ENCODE measurements at places on chromosomes 13 and 19.
A peak's percentile ranks its signal among the peaks of the same experiment; 100 is the strongest.

GRCh38 chr19:15238639-15239155 lies 6.4 kb upstream of the EPHX3 start:
- DNase-seq: no peak

GRCh38 chr19:5006201-5006600 lies 37.3 kb downstream of the KDM4B start:
- no peak for DNase-seq

DNA sequence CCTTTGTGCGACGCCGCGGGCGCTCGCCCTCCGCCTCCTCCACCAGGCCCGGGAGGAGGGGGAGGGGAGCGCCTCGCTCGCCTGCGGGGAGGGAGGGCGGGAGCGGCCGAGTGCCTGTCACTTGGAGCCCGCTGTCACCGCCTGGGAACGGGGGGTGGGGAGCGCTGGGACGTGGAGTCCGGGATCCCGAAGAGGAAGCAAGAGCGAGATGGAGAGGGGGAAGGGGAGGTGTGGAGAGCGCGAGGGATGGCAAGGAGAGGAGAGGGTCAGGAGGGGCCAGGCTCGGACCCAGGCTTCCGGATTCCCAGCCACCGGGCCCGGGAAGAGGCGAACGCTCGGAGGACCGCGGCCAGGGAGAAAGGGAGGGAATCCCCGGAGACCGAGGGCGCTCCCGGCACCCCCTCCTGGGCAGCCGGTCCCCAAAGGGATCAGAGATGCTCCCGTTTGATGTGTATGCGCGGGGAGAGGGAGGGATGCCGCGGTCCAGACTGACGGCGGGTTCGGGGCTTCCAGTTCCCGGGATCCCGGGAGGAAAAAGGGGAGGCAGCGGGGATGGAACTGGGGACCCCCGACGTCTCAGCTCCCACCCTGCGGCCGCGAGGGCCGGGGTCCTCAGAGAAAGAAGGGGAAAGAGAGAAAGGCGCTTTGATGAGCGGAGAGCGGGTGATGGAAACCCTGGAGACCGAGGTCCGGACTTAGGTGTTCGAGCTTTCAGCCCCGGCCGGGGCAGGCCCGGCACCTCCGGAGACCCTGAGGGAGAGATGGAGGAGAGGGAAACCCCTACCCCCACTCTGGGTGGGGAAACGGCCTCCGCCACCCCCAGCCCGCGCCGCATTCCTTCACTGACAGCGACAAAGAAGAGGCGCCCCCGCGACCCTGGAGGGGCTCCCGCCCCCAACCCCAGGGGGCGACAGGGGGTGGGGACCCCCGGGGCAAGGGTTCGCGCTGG lies 4.7 kb upstream of the DPF1 start:
- DNase-seq: peak; percentile 55

- no peak for DNase-seq
Measured at GRCh38 chr19:35015270-35015953, 14.9 kb upstream of the SCN1B start.

DNA sequence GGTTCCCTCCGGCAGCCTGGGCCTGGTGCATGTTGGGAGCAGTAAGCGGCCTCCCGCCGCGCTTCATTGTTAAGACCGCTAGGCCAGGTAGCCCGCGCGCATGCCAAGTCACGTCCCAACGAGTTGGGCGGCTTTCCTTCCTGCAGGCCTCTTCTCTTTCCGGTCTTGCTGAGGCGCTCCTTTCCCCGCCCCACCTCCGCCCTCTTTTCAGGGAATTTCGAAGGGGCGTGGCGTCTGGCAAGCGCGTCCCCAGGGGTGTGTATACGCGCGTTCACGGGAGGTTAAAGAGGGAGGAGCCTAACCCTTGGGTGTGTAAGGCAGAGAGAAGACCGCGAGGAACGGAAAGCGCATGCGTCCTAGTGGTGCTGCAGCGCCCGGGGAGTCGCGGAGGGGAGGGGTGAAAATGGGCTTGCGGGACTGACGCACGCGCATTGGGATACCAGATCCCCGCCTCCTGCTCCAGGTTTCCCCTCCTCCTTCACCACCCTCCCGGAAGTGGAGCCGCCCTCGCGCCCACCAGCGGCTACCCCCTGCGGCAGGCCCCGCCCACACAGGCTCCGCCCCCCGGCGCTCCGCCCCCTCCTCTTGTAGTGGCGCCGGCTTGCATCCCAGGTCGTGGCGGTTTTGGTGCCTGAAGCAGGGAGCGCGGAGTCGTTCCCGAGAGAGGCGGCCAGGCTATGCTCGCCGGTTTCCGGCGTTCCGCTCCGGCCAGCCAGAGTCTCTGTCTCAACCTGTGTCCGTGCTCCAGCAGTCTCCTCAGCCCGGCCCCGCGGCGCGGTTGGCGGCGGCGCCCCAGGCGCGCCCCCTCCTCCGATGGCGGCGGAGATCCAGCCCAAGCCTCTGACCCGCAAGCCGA lies at the start of gene WDFY2:
WDFY2 (plus strand) TSS at position 588 of the 856 bp plus-strand sequence; CDS start at position 814, 226 bp downstream.
- DNase-seq: peak; percentile 92

DNA sequence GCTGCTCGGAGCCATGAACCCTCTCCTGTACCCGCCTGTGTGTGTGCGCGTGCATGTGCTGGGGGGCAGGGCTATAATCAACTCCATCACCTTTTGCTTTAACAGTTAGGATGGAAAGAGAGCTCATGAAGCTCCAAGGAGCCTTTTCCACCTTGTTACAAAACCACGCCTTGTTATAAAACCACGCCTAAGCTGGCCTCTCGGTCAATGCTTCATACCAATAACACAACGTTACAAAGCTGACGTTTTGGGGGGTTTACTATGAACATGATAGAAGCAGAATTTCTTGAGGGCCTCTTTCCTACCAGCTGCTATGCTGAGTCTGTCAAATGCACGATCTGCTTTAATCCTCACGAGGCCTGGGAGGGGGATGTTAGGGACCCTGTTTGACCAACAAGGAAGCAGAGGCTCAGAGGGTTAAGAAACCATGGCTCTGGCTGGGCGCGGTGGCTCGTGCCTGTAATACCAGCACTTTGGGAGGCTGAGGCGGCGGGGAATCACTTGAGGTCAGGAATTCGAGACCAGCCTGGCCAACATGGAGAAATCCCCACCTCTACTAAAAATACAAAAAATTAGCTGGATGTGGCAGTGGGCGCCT lies 11.9 kb downstream of the CAPS start:
- no peak for DNase-seq

GRCh38 chr19:7988307-7988706 lies 17.1 kb downstream of the ELAVL1 start:
- DNase-seq: no peak

DNA sequence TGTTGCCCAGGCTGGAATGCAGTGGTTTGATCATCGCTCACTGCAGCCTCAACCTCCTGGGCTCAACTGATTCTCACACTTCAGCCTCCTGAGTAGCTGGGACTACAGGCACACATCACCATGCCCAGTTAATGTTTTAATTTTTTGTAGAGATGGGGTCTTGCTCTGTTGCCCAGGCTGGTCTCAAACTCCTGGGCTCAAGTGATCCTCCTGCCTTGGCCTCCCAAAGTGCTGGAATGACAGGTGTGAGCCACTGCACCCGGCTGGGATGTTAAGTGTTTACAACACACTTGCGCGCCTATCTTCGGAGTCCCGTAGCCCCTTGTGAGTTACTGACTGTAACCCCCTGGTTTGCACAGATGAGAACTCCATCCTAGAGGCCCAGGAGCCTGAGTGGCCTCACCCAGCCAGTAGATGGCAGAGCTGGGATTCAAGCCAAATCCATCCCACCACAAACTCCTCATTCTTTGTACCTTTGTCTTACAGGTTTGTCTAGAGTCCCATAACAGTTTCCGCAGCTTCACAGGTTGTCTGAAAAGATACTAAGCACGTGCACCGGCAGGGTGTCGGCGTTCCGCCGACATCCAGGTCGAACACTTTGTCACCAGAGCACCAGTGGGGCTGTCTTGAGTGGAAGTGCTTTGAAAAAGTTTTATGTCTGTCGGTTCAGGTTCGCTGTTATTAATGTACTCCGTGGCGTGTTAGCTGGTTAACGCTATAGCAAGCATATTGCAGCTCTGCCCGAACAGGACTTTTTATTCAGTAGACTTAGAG lies 14.7 kb downstream of the MAG start:
- peak; percentile 59 for DNase-seq

GRCh38 chr13:91667486-91667885 lies 269.1 kb downstream of the GPC5 start:
- DNase-seq: no peak

DNA sequence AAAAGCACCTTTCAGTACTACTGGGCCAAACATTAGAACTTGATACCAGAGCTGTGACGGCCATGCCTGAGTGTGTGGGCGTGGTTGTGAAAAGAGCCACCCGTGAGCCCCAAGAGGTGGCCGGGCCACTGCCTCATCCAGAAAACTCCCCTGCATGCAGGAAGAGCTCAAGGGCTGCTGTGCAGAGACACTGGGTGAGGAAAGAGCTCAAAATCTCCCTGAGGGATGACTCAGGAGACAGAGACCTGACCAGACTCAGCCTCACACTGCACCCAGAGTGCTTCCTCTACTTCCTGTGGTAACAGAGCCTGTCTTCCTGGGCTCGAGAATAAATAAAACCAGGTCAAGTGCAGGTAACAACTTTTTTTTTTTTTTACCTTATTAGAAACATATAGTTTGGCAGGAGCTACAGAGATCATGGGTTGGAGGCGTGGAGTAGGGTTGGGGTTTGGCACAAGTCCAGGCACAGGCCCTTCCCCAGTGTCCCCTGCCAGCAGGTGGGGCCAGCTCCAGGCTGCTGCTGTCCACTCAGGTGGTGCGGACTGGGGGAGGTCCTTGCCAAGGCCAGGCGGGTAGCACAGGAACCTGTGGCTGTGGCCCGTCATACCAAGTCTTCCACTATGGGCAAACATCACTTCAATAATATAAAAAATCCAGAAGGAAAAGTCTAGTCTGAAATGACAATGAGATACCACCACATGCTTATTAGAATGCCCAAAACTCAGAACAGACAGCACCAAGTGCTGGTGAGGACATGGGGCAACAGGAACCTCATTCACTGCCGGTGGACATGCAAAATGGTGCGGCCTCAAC lies 25.5 kb downstream of the ELL start:
- peak; percentile 73 for DNase-seq

DNA sequence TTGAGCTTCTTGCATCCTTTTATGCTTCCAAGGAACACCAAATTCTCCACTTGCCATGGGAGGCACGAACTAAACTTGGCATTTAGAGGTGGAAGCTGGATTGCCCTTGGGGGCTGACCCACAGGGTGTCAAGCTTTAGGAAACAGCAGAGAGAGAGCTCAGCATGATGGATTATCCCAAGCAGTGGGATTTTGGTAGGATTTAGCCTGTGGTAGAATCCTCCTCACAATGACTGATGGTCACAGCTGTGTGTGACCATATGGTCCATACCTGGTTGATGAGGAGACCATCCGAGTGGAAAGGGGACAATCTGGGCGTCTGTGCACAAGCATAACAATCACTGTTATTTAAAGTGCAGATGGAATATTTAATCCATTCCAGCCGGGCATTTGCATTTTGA lies 40.1 kb upstream of the PSG9 start:
- no peak for DNase-seq

DNA sequence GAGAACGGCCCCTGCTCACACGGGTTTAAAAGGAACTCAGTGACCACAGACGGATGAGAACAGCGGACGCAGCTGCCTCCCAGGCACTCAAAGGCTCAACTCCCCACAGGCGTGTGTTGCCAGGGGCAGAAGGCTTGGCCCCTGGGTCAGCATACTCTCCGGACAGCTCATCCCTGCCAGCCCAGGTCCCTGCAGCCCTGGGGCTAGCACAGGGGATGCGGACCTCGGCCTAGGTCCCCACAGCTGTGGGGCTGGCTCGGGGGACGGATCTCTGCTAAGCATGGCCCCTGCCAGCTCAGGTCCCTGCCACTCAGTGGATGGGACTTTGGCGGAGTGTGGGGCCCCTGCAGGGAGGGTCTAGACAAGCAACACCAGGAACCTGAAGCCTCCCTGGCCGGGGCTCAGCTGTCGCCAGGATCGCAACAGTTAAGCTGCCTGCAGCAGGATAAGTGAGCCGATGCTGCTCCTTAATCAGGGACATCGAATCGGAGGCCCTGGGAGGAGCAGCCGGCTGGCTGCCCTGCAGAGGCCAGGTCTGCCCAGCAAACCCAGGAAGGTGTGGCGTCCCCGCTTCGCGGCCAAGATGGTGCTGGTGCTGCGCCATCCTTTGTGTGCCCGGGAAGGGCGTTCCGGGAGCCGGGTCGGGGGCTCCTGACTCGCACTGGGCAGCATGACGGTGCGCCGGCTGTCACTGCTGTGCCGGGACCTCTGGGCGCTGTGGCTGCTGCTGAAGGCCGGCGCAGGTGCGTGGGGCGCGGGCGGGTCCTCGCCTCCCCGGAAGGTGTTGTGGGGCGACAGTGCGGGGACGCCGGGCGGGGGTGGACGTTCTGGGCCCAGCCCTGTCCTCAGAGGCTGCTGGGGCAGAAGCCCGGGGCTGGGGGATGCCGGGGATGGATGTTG lies 32.5 kb downstream of the MCF2L start:
- no peak for DNase-seq

DNA sequence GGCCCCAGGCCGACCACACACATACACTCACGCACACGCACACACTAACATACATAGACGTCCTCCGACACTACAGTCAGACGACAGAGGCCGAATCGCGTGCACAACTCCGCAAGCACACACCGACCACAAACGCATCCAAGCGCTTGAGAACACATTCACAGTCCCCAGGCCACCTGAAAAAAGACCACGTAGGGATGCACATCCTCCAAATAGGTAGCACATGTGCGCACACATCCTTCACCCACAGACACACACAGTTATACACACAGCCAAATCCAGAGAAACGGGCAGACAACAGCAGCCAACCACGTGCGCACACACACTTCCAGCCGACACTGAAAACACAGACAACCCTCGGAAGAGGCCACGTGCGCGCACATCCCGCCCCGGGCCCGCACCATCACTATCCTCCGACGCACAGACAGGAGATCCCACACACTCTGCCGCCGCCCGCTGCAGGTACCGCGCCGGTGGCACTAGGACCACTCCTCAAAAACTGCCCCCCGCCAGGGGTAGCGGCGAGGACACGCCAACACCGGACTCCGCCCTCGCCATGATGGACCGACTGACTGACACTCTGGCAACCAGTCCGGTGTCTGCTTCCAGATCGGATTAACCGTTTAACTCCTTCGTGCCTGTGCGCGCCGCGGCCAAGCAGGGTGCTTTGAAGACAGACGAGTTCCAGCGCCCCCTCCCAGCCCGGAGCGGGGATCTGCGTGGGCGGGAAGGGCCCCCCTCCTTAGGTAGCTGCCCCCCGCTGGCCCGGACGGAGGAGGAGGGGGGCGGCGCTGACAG lies 493 bp upstream of the PDE4A start:
- peak; percentile 97 for DNase-seq

DNA sequence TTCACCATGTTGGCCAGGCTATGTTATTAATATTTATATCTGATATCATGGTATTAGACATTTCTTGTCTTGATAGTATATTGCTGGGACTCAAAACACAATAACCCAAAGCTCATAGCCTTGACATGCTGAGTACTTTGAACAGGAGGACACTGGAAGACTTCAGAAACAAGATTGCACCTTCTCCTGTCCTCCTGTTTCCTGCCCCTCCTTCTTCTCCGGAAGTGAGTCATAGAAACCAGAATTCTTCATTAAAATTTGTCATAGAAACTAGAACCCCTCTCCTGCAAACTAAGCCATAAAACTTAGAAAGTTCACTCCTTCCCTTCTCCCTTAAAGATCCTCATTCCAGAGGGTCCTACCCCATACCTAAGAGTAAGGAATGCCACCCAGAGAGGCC lies 400.2 kb downstream of the SLITRK5 start:
- DNase-seq: no peak

Data from K562 (cell line).